ENCODE measurements at places on chromosomes 16 and 17. TPM values are rescaled to one million over a fixed set of nuclear protein-coding genes. Genes with fewer than 3 reads are reported as not detected.

Gene GRB7
- 12.2 TPM for polyA plus RNA-seq

DNA sequence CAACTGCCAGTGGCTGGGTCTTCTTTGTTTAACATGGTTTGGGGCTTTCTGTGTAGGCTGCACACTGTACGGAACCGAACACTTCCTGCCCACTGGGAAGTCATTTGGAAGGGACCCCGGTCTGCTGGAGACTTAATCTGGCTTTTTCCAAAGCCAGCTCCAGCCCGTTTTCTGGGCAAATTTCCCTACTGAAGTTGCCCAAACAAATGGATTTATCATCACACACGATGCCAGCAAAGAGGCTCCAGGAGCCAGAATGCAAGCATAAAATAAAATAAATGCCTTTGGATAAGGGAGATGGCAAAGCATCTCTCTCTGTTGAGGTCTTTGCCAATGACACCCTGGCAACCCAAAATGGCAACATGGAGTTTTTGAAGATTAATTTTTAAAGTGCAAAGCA lies 259.9 kb upstream of the IRX3 start:
- no peaks in the 10 kb centered on the region for H3K27me3 ChIP-seq
- DNase-seq, result no peak
- no peak overlapping the region for H3K4me3 ChIP-seq

GRCh38 chr17:41140360-41141131 lies at the start of gene KRTAP4-6:
KRTAP4-6 (minus strand) TSS chr17:41140544; CDS start chr17:41140487, 57 bp downstream.
- no peak for DNase-seq
- H3K27me3 ChIP-seq, result no peaks in the 10 kb centered on the region

GRCh38 chr17:77271411-77271810 lies 130.6 kb downstream of the SEC14L1 start:
- DNase-seq, result no peak
- H3K36me3 ChIP-seq, result no peaks in the 10 kb centered on the region
- no peaks in the 10 kb centered on the region for H3K4me1 ChIP-seq
- no peak overlapping the region for H3K27ac ChIP-seq
- no peaks in the 10 kb centered on the region for H3K27me3 ChIP-seq

DNA sequence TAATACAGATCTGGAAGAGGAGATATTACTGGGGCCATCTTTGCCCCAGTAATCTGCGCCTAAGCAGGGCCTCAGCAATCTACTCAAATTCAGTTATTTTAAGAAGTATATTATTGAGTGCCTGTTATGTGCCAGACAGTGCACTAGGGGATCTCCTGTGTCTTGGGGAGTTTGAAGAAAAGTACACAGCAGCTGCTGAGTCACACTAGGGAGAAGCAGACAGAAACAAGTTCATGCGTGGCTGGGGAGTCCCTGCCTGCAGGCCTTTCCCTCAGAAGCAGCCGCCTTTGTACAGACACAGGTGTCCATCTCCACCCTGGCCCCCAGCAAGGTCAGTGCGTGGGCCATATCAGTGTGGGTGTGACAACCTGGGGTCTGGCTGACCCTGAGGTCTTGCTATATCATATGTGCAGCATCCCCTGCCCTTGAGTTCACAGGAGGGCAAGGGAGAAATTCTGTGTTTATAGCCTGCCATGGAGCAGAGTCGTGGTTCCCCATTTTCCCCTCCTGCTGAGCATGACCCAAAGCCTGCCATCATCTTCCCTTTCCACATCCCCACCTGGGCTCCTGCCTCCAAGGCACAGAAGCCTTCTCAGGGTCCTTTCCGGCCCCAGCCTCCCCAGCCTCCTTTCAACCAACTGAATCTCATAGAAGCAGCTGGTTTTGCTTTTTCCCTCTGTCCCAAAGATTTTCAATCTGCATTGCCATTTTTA lies 229.9 kb upstream of the SDK2 start:
- H3K27me3 ChIP-seq, result peaks cover 2% of the 10 kb centered on the region
- no peak for DNase-seq
- no peaks in the 10 kb centered on the region for H3K4me1 ChIP-seq
- no peaks in the 10 kb centered on the region for H3K36me3 ChIP-seq
- no peak overlapping the region for H3K4me3 ChIP-seq
- no peak overlapping the region for H3K27ac ChIP-seq

Measured in small intestine (tissue), 16 donors.